ENCODE measurements at places on chromosomes 5 and 9. TPM values are rescaled to one million over a fixed set of nuclear protein-coding genes. Genes with fewer than 3 reads are reported as not detected.

DNA sequence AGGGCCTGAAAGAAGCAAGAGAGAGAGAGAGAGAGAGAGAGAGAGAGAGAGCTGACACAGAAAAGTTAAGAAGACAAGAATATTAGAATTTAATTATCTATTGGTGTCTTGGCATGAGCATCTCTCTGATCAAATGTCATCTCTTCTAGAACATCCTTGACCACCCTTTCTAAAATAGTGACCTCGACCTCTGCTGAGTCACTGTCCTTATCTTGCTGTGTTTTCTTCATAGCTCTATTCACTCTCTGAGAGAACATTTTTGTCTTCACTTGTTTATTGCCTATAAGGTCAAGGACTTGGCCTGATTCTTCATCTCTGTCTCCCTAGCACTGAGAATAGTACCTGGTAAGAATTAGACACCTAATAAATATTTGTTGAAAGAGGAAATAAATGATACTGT is 383.8 kb upstream of the RPS23 start:
- no peak for DNase-seq

GRCh38 chr5:3310541-3311261 is 284.9 kb upstream of the IRX1 start:
- DNase-seq: peak; percentile 75

DNA sequence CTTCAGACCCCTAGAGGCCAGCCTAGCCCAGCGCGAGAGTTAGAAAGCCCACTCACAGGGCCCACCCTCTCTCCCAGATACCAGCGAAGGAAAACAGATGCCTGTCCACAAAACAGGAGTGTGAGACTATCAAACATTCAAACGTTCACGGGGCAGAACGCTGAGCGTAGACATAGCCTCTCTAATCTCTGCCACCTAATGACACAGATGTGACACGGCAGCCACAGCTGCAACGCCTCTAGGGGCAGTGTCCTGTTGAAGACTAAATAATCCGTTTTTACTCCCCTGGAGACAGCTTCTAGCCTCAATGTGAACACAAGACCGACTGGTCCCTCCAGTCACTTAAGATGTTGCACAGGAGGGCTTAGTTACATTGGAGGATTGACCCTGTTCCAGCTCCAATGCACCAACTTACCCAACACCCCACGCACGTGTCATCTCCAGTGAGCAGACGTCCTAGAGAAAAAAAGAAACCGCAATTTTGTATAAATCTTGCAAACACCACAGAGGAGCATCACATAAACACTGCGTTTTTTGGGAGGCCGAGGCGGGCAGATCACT is 14.3 kb downstream of the DIPK1B start:
- DNase-seq: no peak

DNA sequence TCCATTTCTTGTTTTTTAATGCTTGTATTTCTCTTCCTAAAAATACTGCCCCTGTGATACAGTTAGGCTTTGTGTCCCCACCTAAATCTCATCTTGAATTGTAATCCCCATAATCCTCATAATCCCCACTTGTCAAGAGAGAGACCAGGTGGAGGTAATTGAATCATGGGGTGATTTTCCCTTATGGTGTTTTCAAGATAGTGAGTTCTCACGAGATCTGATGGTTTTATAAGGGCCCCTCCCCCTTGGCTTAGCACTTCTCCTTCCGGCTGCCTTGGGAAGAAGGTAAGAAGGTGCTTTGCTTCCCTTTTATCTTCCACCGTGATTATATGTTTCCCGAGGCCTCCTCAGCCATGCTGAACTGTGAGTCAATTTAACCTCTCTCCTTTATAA is 227.4 kb downstream of the MAN2A1 start:
- no peak for DNase-seq

DNA sequence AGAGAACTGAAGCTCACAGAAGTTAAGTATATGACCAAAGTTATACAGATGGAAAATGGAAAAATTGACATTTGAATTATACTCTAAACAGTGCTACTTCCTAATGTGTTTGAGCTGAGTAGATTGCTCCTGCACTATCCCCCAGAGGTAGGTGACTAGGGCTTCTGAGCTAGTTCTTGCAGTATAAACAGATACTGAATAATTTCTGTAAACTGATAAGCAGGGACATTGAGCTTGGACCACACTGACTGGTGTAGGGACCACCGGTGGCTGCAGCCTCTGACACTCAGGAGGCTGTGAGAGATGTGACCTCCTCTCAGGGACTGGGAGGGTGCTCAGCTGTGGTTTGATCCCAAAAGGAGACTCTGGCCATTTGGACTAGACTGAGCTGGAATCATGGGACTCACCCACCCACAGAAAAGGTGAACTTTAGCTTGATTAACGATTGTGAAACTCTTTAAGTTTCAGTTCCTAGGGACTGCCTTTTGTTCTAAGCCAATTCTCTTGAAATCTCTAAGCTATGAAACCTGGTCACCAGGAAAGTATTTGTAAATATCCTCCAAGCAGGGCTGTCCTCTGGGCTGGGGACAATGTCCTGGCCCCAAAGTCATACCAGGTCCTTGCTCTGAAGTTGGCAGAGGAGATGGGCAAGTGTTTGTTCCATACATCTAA is 291.5 kb downstream of the SEC61B start:
- no peak for DNase-seq

- DNase-seq: no peak
Observed at GRCh38 chr5:173282916-173283315, 45.3 kb downstream of the STC2 start.

GRCh38 chr5:118679264-118679940 is 308.9 kb downstream of the DTWD2 start:
- no peak for DNase-seq

DNA sequence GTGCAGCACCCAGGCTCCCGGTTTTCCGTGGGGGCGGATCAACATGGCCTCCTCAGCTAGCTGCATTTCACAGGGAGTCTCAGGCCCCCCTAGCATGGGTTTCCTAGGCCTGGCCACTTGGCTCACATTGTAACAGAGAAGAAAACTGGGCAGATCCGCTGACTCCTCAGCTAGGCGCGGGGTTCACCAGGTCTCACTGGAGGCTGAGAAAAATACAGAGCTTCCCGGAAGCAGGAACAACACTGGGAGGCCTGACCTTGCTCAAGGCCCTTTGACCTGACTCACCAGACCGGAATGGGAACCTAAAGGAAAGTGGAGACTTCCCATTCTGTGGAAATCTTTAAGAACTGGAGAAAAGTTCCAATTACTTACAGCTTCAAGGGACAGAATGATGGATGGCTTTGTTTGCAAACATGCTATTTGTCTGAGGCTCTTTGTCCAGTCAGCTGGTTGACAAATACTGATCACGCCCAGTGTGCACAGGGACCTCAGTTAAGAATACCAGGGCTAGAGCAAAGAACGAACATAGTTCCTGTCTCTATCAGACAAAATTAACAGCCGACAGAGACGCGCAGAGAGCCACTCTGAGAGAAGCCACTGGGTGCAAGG is 88.7 kb upstream of the LRRTM2 start:
- no peak for DNase-seq

DNA sequence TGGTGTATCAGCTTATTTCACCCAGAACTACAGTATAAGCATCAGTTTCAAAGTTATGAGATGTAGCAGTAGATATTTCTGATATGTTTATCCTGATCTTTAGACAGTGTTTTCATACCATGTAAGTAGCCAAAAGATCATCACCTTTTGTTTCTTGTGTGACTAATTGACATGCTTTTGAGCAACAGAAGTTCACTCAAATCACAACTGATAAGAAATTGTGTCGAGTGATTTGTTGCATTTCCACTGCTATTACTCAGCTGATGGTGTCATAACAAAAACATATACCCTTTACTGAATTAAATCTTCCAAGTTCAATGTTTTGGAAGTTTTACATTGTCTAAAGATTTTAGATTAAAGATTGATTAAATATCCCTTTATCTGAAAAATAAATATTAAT is 324.5 kb downstream of the TUSC1 start:
- no peak for DNase-seq

DNA sequence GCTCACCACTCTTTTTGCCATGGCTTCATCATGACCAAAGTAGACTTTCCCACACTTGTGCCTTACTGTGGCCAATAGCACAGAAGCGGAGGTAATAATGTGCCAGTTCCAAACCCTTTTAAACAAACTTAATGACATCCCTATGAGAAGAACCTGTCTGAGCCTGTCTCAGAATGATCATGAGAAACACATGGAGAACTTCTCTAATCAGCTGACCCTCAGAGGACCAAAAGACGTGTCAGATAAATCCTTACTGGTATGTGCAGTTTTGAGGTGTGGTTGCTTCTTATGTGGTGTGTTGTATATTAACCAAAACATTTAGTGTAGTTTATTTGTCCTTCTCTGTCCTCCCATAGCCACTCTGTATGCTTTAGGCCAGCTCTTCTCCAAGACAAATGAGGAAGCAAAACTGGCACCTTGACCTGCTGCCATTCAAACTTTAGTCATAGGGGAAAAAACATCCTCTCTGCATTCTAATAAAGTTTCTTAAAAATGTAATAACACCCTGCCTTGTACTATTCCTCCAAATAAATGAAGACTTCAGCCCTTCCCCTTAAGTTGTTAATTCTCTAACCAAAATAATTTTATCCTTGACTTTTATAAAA is 168.9 kb downstream of the MUSK start:
- DNase-seq: no peak

DNA sequence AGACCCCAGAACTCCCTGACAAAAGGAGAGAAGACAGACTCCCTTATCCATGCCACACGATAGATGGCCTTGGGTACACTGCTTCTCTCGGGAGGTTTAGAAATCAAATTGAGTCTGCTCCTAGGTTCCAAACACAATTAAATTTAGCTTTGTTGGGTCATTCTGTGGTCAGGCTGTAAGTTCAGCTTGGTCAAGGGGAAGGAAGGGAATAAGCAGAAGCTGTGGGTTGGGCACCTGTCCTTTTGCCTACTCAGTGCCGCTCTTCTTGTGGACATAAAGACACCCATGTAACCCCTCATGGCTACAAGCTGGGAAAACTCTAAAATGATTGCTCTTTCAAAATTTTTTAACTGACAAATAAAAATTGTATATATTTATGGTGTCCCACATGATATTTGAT is 19.1 kb upstream of the AK3 start:
- DNase-seq: peak; percentile 25

DNA sequence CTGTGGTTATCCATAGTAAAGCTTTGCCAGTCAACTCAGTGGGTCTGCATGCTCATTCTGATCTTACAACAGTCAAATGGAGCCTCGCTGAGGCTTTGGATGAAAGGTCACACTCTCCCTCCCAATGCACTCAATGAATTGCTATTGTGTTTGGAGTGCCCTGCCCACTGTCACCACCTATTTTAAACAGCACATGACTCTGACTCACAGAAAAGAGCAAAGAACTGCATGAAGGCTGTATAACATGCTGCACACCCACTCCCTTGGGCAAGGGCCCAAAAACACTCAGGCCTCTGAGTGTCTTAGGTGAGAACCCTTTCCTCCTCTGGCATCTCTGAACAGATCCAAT is 118.7 kb upstream of the CCDC112 start:
- no peak for DNase-seq

DNA sequence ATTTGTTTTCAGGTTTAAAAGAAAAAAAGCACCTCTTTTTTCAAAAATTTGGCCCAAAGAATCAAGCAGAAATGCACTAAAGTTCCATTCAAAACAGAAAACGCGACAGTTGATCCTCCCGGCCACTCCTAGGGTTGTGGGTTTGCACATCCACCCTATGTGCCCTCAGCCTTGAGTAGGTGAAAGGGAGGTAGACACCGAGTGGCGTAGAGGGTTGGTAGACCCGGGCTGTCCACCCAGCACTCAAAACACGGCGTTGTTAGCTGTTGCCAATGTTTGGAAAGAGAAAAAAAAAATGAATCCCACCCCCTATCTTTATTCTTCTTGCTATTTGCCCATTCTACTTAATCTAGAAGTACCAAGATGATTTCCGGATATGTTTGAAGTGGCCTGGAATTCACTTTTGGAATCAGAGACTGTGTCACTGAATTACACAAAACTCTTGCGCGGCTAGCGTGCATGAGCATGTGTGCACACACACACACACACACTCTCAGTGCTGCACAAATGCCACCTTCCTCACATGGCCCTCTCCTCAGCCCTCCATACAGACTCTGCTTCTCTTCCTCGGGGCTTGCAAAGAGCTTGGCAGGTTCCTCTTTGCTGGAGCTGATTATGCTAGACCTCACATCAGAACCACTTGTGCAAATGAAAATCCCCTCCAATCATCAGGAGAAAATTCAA is 110.2 kb upstream of the HAND1 start:
- no peak for DNase-seq

GRCh38 chr9:109110329-109111021 is 9.3 kb downstream of the TMEM245 start:
- DNase-seq: no peak

GRCh38 chr5:179164331-179165311 is 104.4 kb downstream of the ZNF354C start:
- DNase-seq: no peak

Gene CMYA5
- 16.4 TPM for total RNA-seq

Gene HTR1A
- not detected for total RNA-seq

Gene EPB41L4B
- 15.4 TPM for total RNA-seq

Gene ETF1
- 92.2 TPM for total RNA-seq

Gene HAVCR1
- not detected for total RNA-seq

Gene LEAP2
- not detected for total RNA-seq

Gene IL9
- total RNA-seq: not detected

Gene FREM1
- total RNA-seq: 2.1 TPM

Gene WDR36
- 23.8 TPM for total RNA-seq

Measured in lower leg skin (tissue), 4 donors.